Effector CD8-positive, alpha-beta T cell (primary cell): ENCODE measurements at places on chromosomes 7 and 10.

GRCh38 chr7:16084370-16084769 is 337.0 kb downstream of the CRPPA start:
- DNase-seq: no peak

DNA sequence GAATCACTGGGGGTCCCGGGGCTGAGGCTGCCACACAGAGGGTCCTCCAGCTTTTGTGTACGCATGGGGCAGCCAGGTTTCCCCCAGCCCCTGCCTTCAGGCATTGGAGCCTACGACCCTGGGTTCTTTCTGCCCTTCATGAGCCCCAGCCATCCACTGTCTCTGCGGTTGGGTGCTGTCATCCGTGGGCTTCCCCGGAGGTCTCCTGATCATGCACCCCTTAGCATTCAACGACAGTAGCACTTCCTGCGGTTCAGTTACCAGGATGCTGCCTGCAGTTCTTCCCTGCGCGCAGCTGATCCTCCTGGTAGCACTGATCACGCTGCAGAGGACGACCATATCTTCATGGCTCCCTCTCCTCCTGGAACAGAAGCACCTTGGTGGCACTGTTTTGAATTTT is 676.3 kb downstream of the SDK1 start:
- no peak for DNase-seq

DNA sequence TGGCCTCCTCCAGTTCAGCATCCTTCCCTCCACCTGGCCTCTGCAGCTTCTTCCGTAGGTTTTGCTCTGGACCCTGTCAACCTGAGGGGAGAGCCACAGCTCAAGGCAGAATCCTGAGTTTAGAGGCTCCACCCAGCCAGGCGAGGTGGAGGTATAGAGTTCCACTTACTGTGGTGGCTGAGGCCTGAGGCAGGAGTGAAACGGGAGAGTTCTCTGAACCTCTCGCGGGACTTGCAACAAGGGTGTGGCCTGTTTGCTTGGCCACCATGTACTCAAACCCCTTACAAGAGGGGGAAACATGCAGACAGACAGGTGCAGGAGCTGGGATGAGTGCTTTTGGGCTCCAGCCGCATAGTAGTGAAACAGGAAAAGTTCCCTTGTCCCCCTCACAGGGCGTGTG is 154.0 kb upstream of the C7orf33 start:
- no peak for DNase-seq

DNA sequence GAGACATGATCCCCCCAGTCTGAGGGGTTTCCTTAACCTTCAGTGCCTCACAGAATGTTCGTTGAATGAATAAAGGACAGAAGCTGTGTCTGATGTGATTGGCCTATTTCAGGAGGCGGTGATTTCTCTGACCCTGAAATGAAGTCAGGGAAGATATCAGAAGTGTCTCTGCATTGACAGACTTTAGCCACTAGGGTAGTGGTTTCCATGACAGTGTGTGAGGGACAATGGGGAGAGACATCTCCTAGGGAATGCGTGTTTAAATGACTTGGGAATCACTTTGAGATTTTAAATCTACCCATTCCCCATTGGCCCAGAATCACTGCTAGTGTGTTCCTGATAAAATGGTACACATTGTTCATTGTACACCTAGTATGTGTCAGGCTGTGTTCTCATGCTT is 132.0 kb downstream of the CFAP58 start:
- no peak for DNase-seq

DNA sequence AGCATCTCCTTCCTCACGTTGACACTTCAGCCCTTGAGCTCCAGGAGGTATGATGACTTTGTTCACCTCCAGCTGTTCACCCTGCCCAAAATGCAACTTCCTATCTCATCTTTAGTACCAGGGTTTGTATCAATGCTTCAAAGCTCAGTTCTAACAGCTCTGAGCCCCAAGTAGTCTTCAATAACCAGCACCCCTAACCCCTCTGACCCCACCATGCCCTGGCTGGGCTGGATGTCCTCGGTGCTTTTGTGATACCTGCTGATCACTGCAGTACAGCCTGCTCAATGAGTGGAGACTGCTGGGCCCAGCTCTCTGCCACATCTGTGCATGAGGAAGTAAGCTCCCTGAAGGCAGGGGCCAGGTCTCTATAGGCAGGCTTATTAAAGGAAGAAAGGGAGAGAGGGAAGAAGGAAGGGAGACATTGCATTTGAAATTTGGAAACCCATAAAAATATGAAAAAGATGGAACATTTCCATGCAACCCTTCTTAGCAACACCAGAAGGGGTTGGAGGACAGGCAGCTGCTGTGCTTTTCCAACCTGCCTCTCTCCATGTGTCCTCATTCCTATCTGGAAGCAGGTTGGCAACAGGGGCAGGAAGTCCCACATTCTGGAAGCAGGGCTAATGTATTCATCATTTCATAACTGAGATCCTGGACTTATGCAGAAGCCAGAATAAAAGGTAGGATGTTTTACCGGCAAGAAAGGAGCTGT is 756.1 kb downstream of the GRID1 start:
- no peak for DNase-seq

GRCh38 chr7:135661311-135662122 is 797 bp upstream of the STMP1 start:
- DNase-seq: no peak

DNA sequence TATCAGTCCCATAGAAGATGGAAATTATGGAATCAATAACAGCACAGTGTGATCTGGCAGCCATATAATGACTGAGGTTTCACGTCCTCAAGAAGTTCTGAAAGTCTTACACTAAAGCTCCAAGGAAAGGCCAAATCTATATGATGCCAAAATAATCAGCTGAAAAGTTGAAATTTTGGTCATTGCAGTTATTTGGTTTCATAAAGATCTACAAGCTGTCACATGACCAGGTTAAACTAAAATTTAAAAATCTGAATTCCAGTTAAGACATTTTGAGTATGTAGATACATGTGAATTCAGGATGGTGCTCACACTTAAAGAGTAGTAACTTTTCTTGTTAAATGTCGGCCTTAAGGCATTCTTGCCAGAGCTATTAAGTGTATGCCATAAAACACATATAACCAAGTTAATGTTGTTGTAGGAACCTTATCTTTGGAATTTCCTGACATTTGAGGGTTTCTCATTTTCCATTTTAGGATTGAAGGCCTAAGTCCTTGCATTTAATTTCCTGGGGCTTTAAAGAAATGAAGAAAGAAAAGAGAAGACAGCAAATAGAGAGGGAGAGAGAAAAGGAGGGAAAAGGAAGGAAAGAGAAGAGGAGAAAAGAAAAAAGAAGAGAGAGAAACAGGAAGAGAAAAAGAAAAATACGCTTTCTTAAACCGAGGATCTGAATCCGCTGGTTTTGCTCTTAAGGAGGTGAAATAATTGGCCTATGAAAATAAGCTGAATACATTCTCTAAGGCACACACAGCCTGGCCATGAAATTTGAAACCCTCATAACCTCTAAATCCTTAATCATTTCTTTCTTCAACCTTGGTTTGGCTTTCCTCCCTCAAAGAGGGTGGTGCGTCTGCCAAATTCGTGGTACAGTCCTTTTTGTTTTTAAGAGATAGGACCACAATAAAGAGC is 43.8 kb downstream of the DENND2A start:
- DNase-seq: no peak

GRCh38 chr10:68242051-68242450 is 10.1 kb upstream of the ATOH7 start:
- no peak for DNase-seq

DNA sequence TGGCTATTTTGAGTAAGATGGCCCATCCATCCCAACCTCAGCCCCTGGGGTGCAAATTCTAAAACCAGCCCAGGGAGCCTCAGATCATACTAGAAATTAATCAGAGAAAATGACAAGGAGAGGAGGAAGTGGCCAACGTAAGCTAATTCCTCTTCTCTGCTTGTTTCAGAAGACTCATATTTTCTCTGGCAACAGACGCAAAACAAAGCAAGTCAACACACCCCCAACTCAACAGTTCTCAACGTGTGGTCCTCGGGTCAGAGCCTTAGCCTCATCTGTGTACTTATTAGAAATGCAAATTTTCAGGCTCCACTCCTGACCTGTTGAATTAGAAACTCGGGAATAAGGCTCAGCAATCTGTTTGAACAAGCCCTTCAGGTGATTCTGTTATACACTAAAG is 413.9 kb upstream of the AUTS2 start:
- DNase-seq: no peak

GRCh38 chr10:12350167-12350872 is 973 bp downstream of the CAMK1D start:
- peak; percentile 30 for DNase-seq

- DNase-seq: no peak
Observed at GRCh38 chr7:103150192-103150591, 1.3 kb upstream of the NAPEPLD start.

- DNase-seq: no peak
Observed at GRCh38 chr10:70649526-70649925, 22.8 kb upstream of the ADAMTS14 start.

GRCh38 chr10:81444242-81444929 is 430.6 kb upstream of the NRG3 start:
- no peak for DNase-seq

- DNase-seq: no peak
Observed at GRCh38 chr10:86439544-86439943, 72.9 kb upstream of the GRID1 start.

DNA sequence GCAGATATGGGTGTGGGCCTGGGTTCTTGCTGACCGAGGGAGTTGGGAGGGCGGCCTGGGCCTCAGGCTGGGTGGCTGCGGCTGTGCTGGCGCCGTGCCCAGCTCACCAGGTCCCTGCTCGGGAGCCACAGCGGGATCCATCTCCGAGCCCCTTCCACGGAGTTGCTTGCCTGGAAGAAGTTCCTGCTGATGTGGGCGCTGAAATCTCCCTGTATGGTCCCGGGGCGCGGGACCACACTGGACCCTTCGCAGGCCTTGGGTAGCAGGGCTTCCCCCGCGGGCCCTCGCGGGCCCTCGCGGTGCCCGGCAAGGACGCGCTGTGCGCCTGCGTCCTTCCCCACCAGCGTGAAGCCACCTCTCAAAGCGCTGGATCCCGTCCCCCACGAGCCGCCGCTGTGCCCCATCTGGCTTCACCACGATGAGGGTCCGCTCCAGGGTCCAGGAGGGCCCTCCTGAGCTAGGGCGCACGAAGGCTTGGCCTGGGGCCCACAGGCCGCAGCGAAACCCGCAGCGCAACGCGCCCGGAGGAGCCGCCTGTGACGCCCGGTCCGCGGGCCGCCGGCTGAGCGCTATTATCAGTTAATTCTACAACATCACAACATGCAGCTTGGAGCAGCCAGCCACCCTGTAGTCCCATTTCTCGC is 31.5 kb downstream of the RAB19 start:
- DNase-seq: no peak

DNA sequence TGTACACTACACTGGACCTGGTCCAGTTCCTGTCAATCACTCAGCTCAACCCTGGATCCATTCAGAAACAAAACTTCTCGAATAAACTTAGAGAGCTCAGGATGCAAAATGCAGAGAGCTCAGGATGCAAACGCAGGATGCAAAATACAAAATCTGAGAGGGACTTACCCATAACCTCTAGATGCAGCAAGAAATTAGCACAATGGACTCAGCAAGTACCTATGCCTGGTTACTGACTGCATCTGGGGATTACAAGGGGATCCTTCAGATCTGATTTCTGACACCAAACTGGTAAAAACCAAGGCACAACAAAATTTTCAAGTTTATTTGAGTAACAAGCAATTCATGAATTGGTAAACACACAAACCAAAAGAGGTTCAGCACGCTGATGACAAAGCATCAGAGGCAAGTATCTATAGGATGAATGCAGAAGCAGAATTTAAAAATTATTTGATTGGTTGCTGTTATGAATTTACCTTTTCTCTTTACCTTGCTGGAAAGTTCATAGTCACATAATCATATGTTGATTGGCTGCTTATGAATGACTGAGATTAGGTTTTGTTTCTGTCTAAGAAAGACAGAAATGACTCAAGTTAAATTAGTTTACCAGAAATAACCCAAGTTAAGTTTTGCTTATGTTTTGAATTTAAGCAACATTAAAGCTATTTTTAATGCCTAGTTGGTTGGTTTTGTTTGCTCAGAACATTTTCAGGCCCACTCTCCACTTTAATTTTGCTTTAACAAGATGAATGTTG is 11.4 kb downstream of the GIMAP6 start:
- no peak for DNase-seq

GRCh38 chr10:33862536-33863105 is 528.2 kb upstream of the NRP1 start:
- DNase-seq: no peak
